ENCODE measurements at places on chromosomes 1 and 21.

DNA sequence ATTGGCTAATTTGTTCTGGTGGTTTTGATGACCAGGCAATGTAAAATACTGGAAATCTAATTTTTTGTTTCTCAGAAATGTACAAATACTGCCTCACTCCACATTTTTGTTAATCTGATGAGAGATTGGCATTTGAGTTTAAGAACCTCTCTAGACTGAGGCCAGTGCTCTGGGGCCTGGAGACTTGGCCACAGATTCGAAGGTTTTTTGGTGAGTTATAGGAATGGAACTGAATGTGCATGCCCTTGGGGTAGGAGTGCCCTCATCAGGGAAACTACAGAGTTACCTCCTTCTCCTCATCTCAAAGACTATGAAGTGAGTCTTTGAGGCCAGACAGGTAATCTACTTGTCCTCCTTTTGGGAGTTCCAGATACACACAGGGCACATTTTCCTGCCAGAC is 347.9 kb downstream of the LTN1 start:
- DNase-seq = no peak

DNA sequence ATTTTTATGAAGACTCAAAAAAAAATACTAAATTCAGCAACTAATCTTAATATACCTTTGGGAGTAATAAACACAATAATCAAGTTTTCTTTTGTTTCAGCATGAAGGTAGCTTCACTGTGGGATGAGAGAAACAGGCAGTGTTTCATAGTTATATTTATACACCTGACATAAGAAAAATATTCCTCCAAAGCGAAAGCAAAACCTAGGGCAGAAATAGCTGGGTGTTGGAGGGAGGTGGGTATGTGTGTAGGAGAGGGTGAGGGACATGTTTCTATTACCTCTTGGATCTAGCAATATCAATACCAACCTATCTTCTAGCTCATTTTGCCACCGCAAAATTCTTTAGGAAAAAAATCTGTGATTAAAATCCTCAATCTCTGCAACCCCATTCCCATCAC is 24.9 kb upstream of the MAN1A2 start:
- DNase-seq = no peak

GRCh38 chr1:247421074-247421473 is 5.1 kb downstream of the NLRP3 start:
- no peak for DNase-seq

GRCh38 chr1:177479600-177479999 is 308.8 kb downstream of the BRINP2 start:
- DNase-seq = no peak

DNA sequence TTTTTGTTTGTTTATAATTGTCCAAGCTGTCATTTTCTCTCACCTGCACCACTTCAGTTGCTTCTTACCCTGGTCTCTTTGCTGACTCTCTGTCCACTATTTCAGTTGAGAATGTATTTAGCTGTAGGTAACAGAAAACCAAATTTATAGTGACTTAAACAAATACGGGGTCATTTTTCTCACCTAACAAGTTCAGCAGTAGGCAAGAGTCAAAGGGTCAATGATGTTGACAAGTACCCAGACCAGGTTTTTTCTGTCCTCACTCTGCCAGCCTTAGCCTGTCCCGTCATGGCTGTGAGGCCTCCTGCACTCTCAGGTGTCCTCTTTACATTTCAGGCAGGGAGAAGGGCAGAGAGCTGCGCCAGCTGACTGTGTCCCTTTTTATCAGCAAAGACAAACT is 11.8 kb downstream of the RIIAD1 start:
- DNase-seq = no peak

DNA sequence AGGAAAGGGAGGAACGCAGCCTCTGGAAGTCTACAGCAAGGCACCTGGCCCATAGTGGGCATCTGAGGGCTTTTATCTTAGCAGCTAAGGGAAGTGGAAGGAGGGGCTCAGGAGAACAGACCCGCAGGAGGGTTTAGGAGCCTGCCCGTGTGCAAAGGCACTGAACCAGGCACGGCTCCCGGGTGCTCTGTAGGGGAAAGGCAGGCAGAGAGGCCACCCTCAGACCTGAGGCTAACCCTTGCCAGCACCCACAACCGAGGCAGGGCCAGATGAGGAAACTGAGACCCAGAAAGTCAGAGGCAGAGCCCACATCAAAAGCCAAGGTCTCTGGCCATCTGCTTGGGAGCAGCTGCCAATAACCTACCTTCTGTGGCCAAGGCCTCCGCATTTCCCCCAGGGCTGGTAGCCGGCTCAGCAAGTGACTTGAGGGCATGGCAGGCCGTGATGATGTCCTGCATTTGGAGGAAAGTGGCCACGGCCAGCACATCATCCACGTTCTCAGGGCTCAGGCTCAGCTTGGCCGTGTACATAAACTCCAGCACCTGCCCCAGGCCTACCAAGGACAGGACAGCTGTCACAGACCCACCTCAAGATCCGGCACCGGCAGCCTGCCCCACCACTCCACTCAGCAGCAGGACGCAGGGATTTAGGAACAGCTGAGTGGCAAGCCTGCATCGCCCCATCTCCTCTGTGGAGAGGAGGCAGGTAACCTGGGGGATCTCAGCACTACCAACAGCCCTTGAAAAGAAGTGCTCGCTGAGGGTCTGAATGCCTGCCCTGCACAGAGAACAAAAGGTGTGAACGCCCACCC is 29.1 kb downstream of the ZBTB17 start:
- DNase-seq = no peak

- DNase-seq = no peak
These were observed 53.6 kb downstream of the ADARB1 start for GRCh38 chr21:45127937-45128336.

DNA sequence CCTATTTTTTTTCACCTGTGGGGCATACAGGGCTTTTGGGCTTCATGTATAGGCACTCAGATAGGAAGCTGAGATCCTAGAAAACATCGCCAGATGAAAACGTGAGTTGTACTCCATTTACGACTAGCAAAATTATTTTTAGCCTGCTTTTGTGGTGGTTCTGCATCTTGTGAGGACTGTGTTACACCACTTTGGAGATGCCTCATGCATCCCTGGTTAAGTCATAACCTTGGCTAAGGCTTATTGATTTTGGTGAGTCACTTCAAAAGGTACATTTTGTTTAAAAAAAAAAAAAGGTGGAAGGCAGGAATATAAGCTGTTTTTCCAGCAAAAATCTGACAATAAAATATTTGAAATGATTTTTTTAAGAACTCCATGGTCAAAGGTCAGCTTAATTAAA is 101.8 kb upstream of the OLFM3 start:
- DNase-seq = no peak

- DNase-seq = no peak
These were observed 11.1 kb downstream of the PYHIN1 start for GRCh38 chr1:158942490-158942889.

DNA sequence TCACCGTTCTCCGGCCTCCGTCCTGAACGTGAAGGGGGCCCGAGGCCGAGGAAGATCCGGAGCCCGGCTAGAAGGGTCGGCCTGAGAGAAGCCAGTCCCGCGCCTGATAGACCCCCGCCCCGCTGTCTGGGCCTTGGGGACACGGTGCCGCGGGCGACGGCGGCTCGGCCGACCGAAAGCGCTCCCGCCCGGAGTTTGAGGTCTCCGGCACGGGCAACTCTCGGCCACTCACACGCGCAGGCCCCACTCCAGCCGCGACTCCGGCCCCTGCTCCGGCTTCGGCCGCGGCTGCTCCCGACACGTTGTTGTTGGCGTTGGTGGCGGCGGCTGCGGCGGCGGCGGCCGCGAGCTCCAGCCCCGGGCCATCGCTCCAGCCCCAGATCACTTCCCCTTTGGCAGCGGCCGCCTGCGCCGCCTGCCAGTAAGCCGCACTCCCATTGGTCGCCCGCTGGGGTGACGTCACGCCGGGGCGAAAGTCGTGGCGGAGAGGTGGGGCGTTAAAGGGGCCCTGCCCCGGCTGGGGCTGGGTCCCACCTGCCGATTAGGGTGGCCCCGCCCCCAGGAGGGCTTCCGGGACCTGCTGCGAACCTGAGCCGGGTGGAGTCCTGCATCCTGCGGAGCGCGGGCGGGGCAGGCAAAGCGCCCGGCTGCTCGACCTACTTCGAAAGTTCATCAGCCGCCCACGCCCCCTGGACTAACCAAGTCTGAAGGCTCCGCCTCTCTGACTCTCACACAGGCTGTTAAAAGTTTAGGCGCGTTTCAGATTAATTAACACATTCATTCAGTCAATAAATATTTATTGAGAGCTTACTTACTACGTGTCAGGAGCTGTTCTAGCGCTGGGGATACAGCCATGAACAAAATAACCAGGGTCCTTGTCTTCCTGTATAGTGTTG is at the start of gene EFCAB14:
EFCAB14 (minus strand) TSS at position 388 of the 896 bp plus-strand sequence. CDS start 1,027 bp downstream, outside the sequence.
- peak; percentile 49 for DNase-seq

DNA sequence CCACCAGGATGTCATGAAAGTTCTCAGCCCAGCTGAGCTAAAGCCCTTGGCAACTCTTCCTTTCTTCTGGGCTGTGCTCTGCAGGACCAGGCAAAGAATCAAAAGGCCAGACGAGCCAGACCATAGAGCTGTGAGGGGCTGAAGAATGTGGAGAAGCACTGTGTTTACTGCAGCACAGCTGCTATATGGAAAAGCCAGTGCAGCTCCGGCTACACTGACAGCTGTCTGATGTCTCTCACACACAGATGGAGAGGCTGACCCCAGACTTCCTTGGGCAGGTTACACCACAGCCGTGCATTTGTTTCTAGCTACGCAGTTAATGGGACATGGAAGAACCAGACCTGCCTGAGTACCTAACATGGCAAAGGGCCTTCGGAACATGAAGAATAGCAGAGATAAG is 40.3 kb downstream of the CD247 start:
- DNase-seq = no peak

- no peak for DNase-seq
These were observed 323.3 kb upstream of the LYPLAL1 start for GRCh38 chr1:218850367-218850766.

GRCh38 chr1:213419401-213420030 is 368.5 kb downstream of the RPS6KC1 start:
- DNase-seq = no peak
